EH (cell line): ENCODE measurements at places on chromosomes 1 and 21.

GRCh38 chr1:58399176-58399575, 147.3 kb downstream of the OMA1 start:
- DNase-seq, result no peak

GRCh38 chr1:2981388-2981787, 39.9 kb upstream of the ACTRT2 start:
- DNase-seq, result no peak

GRCh38 chr1:58908561-58909560, 125.0 kb upstream of the JUN start:
- peak; percentile 86 for DNase-seq

- no peak for DNase-seq
Observed at GRCh38 chr1:230323686-230324085, 102.4 kb downstream of the PGBD5 start.

GRCh38 chr1:164728719-164729118, 169.7 kb downstream of the PBX1 start:
- peak; percentile 61 for DNase-seq
